ENCODE measurements at places on chromosomes 7 and 10.

- no peak for DNase-seq
These were observed 25.6 kb downstream of the TACR2 start for GRCh38 chr10:69391158-69391557.

DNA sequence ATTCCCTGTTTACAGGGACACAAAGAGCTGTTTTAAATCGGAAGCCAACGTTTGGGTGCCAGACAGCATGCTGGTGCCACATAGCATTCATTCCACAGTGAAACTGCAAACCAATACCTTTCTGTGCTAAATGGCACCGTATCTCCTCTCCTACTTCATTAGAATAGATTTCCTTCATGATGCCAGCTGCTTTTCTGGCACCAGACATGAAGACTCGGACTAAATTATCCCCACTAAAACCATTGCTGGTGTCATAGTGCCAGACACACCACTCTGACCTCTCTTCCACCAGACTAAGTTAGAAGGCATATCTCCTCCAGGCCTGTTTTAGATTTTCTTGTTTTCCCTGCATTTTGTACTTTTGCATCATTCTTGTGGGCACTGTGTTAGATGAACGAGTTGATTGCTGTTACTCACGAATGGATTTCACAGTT lies 155.1 kb downstream of the ETV1 start:
- DNase-seq = peak; percentile 45

DNA sequence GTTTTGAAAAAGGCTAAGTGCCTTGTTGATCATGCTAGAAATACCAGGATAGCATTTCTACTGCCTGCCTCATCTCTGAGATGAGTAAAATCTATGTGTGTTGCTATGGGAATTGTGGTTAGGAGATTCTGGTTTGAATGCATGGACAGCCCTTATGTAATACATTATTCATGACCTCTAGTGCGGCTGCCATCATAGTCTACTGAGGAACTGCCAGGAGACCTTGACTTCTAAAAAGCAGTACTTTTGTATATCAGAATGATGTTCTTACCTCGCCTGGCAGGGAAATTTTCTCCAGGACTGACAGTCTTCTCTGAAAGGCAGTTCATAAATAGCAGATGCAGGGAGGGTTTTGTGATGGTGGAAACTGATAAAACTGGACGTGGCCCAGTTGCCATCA lies 248.5 kb downstream of the NSUN6 start:
- peak; percentile 36 for DNase-seq

GRCh38 chr7:146479040-146479439 lies 362.4 kb downstream of the CNTNAP2 start:
- DNase-seq = no peak

- peak; percentile 13 for DNase-seq
These were observed 2.5 kb downstream of the SCIN start for GRCh38 chr7:12572941-12573575.

DNA sequence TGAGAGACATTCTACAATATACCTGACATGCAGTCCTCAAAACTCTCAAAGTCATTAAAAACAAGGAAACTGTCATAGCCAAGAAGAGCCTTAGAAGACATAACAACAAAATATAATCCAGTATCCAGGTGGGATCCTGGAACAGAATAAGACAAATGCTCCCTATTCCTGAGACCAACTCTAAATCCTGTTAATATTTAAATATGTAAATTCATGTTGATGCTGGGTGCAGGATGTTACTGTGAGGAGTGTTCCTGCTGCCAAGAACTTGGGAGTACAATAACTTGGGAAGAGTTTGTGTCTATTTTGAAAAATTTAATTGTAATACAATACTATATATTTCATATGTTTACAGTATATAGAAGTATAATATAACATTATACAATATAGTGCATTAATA lies 61.0 kb downstream of the FAS start:
- DNase-seq = no peak

DNA sequence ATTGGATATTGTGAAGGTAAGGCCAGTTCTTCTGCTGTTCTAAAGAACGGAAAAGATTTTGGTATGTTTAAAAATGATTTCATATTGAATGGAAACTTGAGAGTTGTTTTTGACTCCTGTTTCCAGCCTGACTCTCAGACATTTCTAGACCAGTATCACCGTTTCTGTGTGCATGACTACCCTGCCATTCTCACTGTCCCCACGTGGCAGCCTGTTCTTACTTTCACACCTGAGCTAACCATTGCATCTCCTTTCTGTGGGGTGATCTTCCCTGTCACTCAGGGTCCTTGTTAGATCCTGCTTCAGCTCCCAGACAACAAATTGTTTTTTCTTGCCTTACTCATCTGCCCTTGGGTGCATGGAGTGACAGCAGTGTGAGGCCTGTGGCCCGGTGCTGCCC lies 38.9 kb downstream of the GLRX3 start:
- no peak for DNase-seq

GRCh38 chr10:76442113-76442512 lies 1010.7 kb downstream of the LRMDA start:
- no peak for DNase-seq

DNA sequence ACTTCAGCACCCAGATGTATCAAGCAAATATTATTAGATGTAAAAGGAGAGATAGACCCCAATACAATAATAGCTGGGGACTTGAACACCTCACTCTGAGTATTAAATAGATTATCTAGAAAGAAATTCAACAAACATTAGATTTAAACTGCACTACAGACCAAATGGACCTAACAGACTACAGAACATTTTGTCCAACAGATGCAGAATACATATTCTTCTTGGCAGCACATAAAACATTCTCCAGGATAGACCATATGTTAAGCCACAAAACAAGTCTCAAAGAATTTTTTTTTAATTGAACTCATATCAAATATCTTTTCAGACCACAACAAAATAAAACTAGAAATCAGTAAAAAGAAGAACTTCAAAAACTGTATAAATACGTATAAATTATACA lies 130.4 kb downstream of the MTERF1 start:
- no peak for DNase-seq

DNA sequence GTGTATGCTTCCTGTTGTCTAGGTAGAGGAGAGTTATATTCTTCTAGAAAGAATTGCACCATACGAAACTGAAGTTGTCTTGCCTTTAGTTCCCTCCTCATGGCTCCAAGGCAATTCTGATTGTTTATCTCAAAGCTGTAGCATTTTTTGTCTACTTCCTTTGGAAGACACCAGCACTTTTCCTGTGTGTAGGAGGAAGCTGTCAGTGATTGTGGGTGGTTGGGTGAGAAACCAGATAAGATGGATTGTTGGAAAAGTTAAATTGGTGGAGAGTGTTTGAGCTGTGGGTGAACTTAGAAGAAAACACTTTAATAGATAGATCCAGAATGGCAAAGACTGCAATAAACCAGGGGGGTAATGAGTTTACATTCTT lies 12.1 kb upstream of the CSTF2T start:
- no peak for DNase-seq

- no peak for DNase-seq
These were observed 216.4 kb upstream of the DPP6 start for GRCh38 chr7:153835712-153836265.

- DNase-seq = peak; percentile 29
These were observed 27.8 kb downstream of the RNLS start for GRCh38 chr10:88555190-88555908.

GRCh38 chr10:102461187-102462054 lies 10.1 kb upstream of the C10orf95 start:
- peak; percentile 81 for DNase-seq

- DNase-seq = no peak
These were observed 3.9 kb upstream of the FAM13C start for GRCh38 chr10:59366290-59366689.

GRCh38 chr10:126117196-126117595 lies 220.8 kb downstream of the FANK1 start:
- DNase-seq = no peak

DNA sequence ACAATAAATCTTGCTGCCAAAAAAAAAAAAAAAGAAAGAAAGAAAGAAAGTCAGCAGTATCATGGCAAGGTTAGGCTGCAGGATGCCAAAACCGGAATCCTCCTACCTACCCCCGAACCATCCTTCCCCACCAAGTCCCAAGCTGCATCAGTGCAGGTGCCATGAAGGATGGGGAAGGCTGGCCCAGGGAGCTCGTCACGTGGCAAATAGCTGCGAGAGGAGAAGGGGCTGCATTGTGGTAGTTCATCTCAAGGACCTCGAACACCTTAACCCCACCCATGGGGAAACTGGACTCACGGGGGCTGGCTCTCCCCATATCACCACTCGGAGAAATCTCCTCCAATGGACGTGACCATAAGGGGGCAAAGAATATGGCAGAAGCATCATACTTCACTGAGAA lies 86.2 kb downstream of the TACC2 start:
- DNase-seq = no peak

DNA sequence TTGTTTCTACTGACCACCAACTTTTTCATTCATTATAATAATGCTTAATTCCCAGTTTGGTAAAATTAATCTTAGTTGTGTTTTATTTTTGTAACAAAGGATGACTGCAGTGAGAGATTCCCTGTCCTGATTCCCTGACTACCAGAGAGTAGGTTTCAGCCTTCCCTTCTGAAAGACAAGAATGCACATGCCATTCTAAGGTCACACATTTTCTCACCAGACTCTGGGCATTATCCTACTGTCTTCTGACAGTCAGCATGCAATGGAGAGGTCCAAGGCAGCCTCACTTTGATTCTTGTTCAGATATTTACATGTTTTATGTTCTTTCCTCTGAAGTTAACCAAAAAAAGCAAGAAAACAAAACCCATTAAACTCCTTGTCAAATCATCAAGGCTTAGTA lies 372.7 kb upstream of the CDC14C start:
- no peak for DNase-seq

- peak; percentile 83 for DNase-seq
These were observed 12.5 kb upstream of the TSPAN15 start for GRCh38 chr10:69438536-69439349.

DNA sequence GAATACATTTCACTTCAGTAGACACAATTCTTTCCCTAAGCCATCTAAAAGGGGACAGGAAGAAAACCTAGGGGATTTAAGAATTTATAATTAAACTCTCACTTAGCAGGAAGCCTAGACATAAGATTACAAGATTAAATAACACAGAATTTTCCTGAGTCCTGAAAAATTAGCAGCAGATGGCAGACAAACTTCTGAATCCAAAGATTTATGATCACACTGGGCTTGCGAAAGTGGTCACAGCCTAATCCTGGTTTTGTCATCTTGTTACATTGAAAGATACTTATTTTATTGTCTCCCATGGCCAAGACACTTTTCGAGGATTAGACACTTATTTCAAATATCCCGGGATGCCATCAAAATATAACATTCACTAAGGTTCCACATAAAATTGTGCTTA lies 2.9 kb downstream of the ERLIN1 start:
- no peak for DNase-seq

GRCh38 chr10:69888882-69889584 lies 87.3 kb downstream of the COL13A1 start:
- DNase-seq = no peak

DNA sequence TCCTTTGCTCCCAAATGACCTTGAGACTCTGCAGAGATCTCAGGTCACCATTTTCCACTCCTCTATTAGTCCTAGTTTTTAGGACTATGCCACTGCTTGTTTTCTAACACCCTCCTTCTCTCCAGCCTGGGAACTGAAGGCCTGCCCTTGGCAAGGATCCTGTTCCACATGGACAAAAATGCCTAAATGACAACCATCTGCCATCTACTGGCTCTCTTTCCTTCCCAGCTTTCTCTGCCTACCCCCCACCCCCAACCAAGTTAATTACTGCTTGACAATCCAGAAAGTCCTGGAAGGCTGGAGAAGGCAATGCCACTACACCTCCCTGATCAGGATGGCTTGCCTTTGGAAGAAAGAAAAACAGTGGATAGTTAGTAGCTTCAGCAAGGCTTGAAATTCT lies 44.8 kb upstream of the SP8 start:
- no peak for DNase-seq

DNA sequence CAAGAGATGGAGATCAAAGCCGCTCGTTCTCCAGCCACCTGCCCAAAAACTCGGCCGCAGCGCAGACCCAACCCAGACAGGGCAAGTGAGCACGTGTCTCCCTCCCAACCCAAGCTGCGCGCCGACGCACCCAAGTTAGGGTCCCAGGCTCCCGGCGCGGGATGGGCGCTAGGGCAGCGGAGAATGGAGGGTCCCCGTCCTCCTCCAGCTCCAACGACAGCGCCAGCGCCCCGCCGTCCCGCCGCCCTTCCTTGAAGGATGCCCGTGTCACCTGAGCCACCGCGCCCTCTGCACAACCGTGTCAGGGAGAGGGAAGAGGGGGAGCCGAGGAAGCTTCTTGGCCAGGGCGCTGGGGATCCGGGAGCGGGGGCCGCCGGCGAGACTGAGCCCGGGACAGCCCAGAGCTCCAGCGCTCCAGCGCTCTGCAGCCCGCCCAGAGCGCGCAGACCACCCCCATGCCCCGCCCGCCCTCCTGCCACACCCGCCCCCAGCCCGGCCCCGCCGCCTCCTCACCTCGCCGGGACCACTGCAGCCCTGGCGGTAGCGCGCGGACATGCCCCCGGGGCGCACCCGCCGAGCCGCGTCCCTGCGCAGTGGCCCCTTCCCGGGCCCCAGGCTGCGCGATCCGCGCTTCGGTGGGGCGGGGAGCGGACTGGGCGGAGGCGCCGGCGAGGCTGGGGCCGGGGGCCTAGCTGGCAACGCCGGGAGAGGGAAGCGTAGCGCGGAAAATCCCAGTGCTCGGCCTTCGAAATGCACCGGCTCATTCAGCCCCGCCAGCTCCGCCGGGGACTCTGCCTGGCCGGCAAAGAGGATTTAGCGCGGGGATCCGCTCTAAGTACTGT lies at the start of gene SLC16A12:
Gene SLC16A12, minus strand, starts transcription at position 424 of the 842 bp plus-strand sequence. CDS start 73,016 bp downstream, outside the sequence.
- no peak for DNase-seq

DNA sequence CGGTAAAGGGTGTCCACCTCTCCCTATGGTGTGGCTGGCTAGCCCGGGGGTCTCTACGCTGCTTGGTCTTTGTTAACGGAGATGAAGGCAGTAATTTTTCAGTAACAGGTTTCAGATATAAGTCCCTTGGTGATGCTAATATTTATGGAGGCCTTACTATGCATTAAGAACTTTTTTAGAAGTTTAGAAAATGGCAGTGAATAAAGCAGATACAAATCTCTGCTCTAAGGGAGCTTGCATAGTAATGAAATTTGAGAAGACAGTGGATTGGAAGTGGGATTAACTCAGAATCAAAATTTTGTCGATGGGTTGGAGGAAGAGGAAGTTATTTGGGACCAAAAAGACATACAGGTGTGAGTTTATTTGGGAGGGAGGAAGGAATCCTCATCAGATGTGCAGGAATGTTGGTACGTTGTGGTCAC lies 445 bp downstream of the SSBP1 start:
- no peak for DNase-seq

Measured in GM23248 (cell line).